ENCODE measurements at places on chromosomes 5 and 9. TPM values are rescaled to one million over a fixed set of nuclear protein-coding genes. Genes with fewer than 3 reads are reported as not detected.
A peak's percentile ranks its signal among the peaks of the same experiment; 100 is the strongest.

DNA sequence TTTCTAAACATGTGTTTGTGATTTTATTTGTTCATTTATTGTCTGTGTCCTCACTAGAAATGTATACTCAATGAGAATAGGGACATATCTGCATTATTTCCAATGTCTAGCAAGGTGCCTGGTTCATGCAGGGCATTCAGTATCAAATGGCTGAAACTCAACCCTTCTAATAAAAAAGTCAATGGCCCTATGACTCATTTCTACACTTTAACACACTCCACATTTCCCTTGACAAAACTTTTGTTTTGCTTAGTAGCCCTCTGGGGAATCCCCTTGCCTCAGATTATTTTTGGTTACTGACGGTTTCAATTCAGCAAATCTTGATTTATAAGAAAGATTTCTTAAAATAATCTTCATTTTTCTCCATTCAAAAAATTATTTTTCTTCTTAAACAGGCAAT, 206.0 kb upstream of the DMRTA1 start:
- H3K27me3 ChIP-seq, result peaks cover 9% of the 10 kb centered on the region
- no peaks in the 10 kb centered on the region for H3K36me3 ChIP-seq
- H3K4me3 ChIP-seq, result no peak overlapping the region
- H3K4me1 ChIP-seq, result no peaks in the 10 kb centered on the region

DNA sequence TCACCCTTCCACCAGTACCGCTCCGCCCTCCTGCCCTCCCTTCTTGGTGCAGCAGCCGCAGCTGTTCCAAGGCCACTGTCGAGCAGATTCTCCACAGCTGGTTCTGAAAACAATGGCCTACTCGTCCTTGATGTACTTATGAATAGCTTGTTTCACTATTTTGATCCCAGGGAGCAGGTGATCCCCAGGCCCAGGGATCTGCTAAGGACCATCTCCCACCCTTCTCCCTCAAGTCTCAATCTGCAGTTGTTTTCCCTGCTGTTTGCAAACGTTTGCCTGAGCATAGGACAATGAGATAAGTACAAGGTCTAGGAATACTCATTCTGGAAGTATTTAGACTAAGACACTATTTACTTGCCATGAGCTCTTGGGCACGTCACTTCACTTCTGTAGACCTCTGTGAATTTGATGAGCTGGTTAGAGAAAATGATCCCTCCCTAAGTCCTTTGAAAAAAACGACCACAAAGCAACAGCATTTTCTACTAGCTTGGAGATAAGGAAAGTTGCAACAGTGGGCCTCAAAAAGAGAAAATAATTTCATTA, 1.8 kb downstream of the LURAP1L start:
- H3K27ac ChIP-seq, result no peak overlapping the region
- H3K4me3 ChIP-seq, result peak overlapping the region; percentile 96

- peaks cover 25% of the 10 kb centered on the region for H3K4me1 ChIP-seq
- no peaks in the 10 kb centered on the region for H3K36me3 ChIP-seq
- DNase-seq, result no peak
- no peaks in the 10 kb centered on the region for H3K27me3 ChIP-seq
- no peak overlapping the region for H3K27ac ChIP-seq
These were observed 13.6 kb downstream of the UBE2D2 start for GRCh38 chr5:139574641-139575312.

- no peaks in the 10 kb centered on the region for H3K36me3 ChIP-seq
- no peak for DNase-seq
- no peaks in the 10 kb centered on the region for H3K4me1 ChIP-seq
- peaks cover 65% of the 10 kb centered on the region for H3K27me3 ChIP-seq
- H3K27ac ChIP-seq, result no peak overlapping the region
These were observed 16.5 kb upstream of the UBE2QL1 start for GRCh38 chr5:6432206-6432605.

GRCh38 chr9:130944510-130945058, 5.5 kb upstream of the FIBCD1 start:
- no peak overlapping the region for H3K27ac ChIP-seq
- no peak for DNase-seq
- H3K27me3 ChIP-seq, result peaks cover 92% of the 10 kb centered on the region
- no peaks in the 10 kb centered on the region for H3K36me3 ChIP-seq
- no peak overlapping the region for H3K4me3 ChIP-seq
- H3K4me1 ChIP-seq, result no peaks in the 10 kb centered on the region

DNA sequence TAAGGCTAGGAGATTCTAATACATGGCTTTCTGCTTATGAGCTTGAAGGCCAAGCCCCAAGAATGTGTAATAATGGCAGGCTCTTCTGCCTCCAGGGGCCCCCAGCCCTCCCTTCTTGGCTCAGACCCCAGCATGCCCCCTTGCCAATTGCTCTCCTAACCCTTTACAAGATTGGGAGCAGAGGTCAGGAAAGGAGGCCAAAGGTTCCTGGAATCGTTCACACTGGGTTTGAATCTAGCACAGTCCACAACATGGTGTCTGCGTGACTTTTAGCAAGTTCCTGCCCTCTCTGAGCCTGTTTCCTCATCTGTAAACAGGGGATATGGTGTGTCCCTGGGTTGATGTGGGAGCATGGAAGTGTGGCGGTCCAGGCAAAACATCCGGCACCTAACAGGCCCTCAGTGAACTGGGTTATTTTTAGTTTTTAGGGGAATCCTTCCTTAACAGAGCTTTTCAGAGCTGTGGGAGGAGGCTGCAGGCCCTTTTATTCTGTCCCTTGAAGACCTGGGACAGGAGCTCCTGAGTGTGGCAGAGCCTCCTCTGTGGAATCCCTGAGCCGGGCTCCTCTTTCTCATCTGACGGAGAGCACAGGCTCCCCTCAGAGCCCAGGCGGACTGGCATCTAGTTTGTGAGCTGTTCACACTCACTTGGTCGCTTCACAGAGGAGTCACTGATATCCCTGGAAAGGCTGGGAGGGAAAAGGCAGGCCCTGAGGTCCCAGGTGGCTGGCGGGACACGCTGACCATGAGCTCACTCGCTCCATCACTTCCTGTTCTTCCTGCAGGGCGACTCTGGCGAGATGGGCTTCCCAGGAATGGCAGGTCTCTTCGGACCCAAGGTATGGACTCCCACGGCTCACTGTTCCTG, 23.4 kb upstream of the ORM1 start:
- H3K4me3 ChIP-seq, result no peak overlapping the region
- peaks cover 22% of the 10 kb centered on the region for H3K36me3 ChIP-seq
- H3K27ac ChIP-seq, result no peak overlapping the region
- H3K4me1 ChIP-seq, result no peaks in the 10 kb centered on the region

DNA sequence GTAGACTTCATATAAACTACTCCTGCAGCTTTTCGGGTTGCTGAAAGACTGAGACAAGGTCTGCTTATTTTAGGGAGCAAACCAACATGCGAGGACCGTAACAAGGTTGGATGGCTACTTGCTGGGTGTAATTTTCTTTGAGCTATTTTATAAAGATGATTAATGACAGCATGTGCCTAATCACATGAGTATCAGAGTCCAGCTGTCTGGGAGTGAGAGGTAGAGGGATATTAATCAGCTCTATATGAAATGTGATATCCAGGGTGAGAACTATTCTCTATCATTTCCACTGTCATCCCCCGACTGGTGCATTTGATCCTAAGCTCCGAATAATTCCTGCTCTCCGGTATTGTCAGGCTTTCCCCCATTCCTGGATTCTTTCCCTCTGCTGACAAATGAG, 193.8 kb upstream of the HMHB1 start:
- no peak overlapping the region for H3K4me3 ChIP-seq
- H3K27ac ChIP-seq, result no peak overlapping the region
- H3K4me1 ChIP-seq, result no peaks in the 10 kb centered on the region
- H3K27me3 ChIP-seq, result no peaks in the 10 kb centered on the region
- no peaks in the 10 kb centered on the region for H3K36me3 ChIP-seq

GRCh38 chr5:32029261-32029660, 144.9 kb downstream of the GOLPH3 start:
- peaks cover 52% of the 10 kb centered on the region for H3K4me1 ChIP-seq
- H3K36me3 ChIP-seq, result no peaks in the 10 kb centered on the region
- H3K27me3 ChIP-seq, result no peaks in the 10 kb centered on the region
- H3K27ac ChIP-seq, result no peak overlapping the region
- H3K4me3 ChIP-seq, result no peak overlapping the region

GRCh38 chr9:24488896-24489295, 56.8 kb downstream of the IZUMO3 start:
- no peaks in the 10 kb centered on the region for H3K4me1 ChIP-seq
- no peak for DNase-seq
- H3K27me3 ChIP-seq, result no peaks in the 10 kb centered on the region
- H3K4me3 ChIP-seq, result no peak overlapping the region
- no peak overlapping the region for H3K27ac ChIP-seq
- no peaks in the 10 kb centered on the region for H3K36me3 ChIP-seq

- no peaks in the 10 kb centered on the region for H3K4me1 ChIP-seq
- no peak overlapping the region for H3K27ac ChIP-seq
- H3K36me3 ChIP-seq, result no peaks in the 10 kb centered on the region
- H3K4me3 ChIP-seq, result no peak overlapping the region
- no peak for DNase-seq
- no peaks in the 10 kb centered on the region for H3K27me3 ChIP-seq
These were observed 1931.0 kb upstream of the CDH6 start for GRCh38 chr5:29262339-29263123.

DNA sequence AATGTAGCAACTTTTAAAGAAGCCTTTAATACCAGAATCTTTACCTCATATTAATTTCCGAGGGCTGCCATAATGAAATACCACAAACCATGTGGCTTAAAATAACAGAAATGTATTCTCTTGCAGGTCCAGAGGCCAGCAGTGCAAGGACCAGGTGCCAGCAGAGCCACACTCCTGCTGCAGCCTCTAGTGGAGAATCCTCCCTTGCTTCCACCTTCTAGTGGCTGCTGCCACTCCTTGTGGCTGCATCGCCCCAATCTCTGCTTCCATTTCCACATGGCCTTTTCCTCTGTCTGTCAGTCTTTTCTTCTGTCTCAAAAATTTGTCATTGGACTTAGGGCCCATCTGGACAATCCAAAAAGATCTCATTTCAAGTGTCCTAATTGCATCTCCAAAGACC, 401.5 kb downstream of the EFNA5 start:
- no peak overlapping the region for H3K4me3 ChIP-seq
- H3K36me3 ChIP-seq, result no peaks in the 10 kb centered on the region
- DNase-seq, result no peak
- no peaks in the 10 kb centered on the region for H3K4me1 ChIP-seq

- H3K4me3 ChIP-seq, result no peak overlapping the region
- H3K36me3 ChIP-seq, result no peaks in the 10 kb centered on the region
- no peak for DNase-seq
- H3K27me3 ChIP-seq, result no peaks in the 10 kb centered on the region
- peaks cover 7% of the 10 kb centered on the region for H3K4me1 ChIP-seq
These were observed 110.0 kb upstream of the TUT7 start for GRCh38 chr9:86464242-86464641.

- H3K4me3 ChIP-seq, result no peak overlapping the region
- no peak for DNase-seq
- H3K27me3 ChIP-seq, result no peaks in the 10 kb centered on the region
- H3K36me3 ChIP-seq, result peaks cover 8% of the 10 kb centered on the region
- H3K27ac ChIP-seq, result no peak overlapping the region
These were observed 278.8 kb downstream of the EBF1 start for GRCh38 chr5:158820891-158821290.

GRCh38 chr5:149756354-149756753, 26.2 kb downstream of the PPARGC1B start:
- peaks cover 6% of the 10 kb centered on the region for H3K4me1 ChIP-seq
- DNase-seq, result no peak
- H3K4me3 ChIP-seq, result no peak overlapping the region
- H3K36me3 ChIP-seq, result no peaks in the 10 kb centered on the region
- no peaks in the 10 kb centered on the region for H3K27me3 ChIP-seq
- no peak overlapping the region for H3K27ac ChIP-seq

DNA sequence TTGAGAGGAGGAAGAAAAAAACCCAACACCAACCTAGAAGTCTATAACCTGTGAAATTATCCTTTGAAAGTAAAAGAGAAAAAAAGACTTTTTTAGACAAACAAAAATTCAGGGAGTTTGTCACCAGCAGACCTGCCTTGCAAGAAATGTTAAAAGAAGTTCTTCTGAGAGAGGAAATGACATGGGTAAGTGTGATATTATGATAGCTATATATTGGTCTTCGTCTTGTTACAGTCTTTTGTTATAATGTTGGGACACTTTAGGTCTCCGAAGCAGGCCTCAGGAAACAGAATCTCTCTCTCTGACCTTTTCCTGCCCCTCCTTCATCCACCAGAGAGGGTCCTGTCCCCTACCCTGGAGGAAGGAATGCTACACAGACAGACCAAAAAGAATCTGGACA, 16.6 kb upstream of the MLANA start:
- DNase-seq, result no peak
- H3K4me1 ChIP-seq, result no peaks in the 10 kb centered on the region

- H3K27ac ChIP-seq, result no peak overlapping the region
- no peaks in the 10 kb centered on the region for H3K4me1 ChIP-seq
- H3K4me3 ChIP-seq, result no peak overlapping the region
These were observed 14.3 kb upstream of the SNCAIP start for GRCh38 chr5:122297587-122298298.

DNA sequence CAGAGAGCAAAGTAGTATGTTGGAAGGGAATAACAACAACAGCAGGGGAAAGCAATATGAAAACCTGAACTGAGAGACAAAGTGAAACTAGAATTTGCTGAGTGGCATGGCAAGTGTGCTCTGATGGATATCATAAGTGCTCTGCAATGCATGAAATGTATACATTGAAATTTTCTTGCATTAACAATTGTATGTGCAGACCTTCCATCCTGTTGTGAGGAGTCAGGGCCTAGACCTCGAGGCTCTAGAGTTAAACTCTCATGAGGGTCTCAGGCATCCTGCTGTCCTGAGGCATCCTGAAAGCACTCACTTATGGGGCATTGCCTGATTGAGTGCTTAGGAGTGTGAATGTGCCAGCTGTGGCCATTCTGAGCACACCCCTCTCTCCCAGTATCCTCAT, 1.1 kb downstream of the ECM2 start:
- H3K4me3 ChIP-seq, result no peak overlapping the region
- peaks cover 11% of the 10 kb centered on the region for H3K4me1 ChIP-seq
- no peaks in the 10 kb centered on the region for H3K27me3 ChIP-seq
- peaks cover 3% of the 10 kb centered on the region for H3K36me3 ChIP-seq
- no peak overlapping the region for H3K27ac ChIP-seq

GRCh38 chr9:89425024-89425805, 72.7 kb downstream of the SEMA4D start:
- no peak overlapping the region for H3K4me3 ChIP-seq
- no peak for DNase-seq
- no peak overlapping the region for H3K27ac ChIP-seq
- H3K4me1 ChIP-seq, result no peaks in the 10 kb centered on the region

- peaks cover 12% of the 10 kb centered on the region for H3K4me1 ChIP-seq
- no peak for DNase-seq
- no peaks in the 10 kb centered on the region for H3K36me3 ChIP-seq
- H3K27ac ChIP-seq, result no peak overlapping the region
These were observed 84.4 kb upstream of the HSPA9 start for GRCh38 chr5:138659561-138659960.

The OR13C5 gene
- not detected for total RNA-seq

The NPDC1 gene
- total RNA-seq, result 61.1 TPM

The PCDHGA8 gene
- total RNA-seq, result 0.43 TPM

The PCDHB16 gene
- total RNA-seq, result 11.4 TPM

The ANKRD20A1 gene
- total RNA-seq, result 1.6 TPM

The CBY3 gene
- not detected for total RNA-seq

The TTC16 gene
- not detected for total RNA-seq

The FTMT gene
- not detected for total RNA-seq

All from neural crest cell (in vitro differentiated cells).